Osteocyte (in vitro differentiated cells): ENCODE measurements at places on chromosomes 4 and X. TPM values are rescaled to one million over a fixed set of nuclear protein-coding genes. Genes with fewer than 3 reads are reported as not detected.

PNPLA4 gene
- total RNA-seq, result 14.4 and 15.6 TPM in 2 replicates

DNA sequence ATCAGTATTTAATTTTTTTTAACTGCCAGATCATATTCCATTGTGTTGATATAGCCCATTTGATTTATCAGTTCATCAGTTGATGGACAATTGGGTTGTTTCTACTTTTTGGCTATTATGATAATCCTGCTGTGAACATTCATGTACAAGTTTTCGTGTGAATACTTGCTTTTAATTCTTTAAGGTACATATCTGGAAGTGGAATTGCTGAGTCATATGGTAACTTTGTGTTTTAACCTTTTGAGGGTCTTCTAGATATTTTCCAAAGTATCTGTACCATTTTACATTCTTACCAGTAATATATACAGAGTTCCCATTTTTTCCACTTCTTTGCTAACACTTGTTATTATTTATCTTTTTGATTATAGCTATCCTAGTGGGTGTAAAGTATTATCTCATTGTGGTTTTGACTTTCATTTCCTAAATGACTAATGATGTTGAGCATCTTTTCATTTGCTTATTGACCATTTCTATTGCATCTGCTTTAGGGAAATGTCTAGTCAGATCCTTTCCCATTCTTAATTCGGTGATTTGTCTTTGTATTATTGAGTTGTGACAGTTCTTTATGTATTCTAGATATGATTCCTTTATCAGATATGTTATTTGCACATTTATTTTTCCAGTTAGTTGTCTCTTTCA is 75.2 kb upstream of the NUDT6 start:
- no peak for DNase-seq

DNA sequence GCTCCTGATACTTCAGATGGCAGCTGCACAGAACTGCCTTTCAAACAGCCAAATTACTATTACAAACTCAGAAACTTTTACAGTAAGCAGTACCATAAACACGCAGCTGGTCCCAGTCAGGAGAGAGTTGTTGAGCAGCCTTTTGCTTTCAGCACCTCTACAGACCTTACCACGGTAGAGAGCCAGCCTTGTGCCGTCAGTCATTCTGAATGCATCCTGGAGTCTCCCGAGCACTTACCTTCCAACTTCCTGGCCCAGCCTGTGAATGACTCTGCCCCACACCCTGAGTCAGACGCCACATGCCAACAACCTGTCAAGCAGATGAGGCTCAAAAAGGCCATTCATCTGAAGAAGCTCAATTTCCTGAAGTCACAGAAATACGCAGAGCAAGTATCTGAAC is 12.4 kb downstream of the ZBTB49 start:
- DNase-seq, result peak; percentile 46

DNA sequence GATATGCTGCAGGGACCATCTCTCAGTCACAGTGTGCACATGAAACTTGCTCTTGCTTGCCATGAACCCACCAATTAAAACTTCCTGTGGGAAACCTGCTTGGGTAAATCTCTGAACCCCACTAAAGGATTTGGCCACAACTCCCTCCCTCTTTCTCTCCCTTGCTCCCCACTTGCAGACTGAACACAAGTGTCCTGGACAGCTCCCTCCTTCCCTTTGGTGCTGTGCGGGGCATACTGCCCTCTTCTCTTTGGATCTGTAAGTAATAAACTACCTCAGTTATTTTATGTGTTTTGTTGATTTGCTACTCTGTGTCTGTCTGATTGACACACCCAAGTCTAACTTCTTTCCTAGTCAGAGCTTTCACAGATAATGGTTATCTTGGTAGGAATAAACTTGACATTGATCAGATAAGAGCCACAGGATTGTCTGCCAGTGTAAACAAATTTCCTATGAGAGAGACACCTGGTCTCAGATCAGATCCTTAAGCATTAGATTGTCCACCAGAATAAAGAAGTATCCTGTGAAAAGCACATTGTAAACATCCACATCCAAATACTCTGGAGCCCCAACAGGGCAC is 41.8 kb downstream of the SULT1E1 start:
- no peak for DNase-seq

- no peak for DNase-seq
Observed at GRCh38 chr4:188839704-188840103, 700.5 kb downstream of the TRIML1 start.

DNA sequence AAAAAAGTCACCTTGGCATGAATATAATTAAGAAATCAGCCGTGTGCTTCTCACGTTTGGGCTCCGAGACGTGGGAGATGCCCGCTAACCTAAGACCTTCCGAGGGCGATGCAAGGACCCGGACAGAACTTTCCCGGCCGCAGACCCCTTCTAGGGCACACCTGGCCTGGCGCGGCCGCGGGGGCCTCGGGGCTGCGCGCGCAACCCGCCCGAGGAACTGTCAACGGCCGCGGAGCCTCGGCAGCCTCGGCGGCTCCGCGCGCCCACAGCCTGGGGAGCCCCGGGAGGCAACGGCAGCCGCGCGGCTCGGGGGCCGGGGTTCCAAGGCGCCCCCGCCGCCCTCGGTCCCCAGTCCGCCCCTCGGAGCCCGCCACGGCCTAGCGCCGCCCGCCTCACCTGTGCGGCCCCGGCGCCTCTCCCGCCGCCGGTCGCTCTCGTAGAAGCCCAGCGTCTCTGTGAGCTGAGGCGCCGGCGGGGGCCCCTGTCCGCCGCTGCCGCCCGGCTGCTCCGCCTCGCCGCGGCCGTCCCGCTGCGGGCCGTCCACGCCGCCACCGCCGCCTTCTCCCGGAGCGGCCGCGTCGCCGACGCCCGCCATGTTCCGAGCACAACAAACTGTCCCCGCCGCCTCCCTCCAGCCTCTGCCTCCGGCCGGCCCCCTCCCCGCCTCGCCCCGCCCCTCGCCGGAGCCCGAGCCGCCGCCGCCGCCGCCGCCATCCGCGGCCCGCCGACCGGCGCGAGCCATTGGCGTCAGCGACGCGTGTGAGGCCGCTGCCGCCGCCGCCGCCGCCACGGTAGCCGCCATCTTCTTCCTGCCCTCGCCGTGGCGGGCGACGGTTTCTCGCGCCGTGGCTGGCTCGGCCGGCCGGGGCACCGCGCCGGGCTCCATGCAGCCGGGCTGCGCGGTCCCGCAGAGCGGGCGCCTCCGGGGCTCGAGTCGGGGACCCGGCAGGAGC is at the start of gene TAPT1:
Gene TAPT1, minus strand, starts transcription at position 609 of the 953 bp plus-strand sequence. Its CDS starts 14 bp downstream, at position 595.
- peak; percentile 94 for DNase-seq

CT45A1 gene
- not detected in 2 replicates for total RNA-seq

RAI2 gene
- 0.27 and 0.34 TPM in 2 replicates for total RNA-seq

UNC5C gene
- total RNA-seq, result 0.70 and 0.71 TPM in 2 replicates

ARSJ gene
- 61.7 and 63.3 TPM in 2 replicates for total RNA-seq

RPL10 gene
- 2,857 and 2,892 TPM in 2 replicates for total RNA-seq

DNA sequence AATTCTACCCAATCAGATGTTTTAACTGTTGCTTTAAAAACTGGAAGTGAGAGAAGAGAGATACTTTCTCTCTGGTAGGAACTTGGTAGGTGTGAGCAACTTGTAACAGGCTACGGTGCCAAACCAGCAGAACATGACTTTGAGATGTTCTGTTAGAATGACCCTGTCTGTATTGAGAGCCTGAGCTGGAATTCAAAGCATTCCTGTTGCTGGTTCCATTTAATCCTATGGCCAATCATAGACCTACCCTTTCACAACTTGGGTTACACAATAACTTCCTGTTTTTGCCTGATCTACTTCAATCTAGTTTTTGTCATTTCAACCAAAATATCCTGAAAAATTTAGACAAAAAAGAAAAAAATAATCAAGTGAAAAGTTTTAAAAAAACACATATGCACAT is 1.7 kb upstream of the PRRG1 start:
- no peak for DNase-seq

DNA sequence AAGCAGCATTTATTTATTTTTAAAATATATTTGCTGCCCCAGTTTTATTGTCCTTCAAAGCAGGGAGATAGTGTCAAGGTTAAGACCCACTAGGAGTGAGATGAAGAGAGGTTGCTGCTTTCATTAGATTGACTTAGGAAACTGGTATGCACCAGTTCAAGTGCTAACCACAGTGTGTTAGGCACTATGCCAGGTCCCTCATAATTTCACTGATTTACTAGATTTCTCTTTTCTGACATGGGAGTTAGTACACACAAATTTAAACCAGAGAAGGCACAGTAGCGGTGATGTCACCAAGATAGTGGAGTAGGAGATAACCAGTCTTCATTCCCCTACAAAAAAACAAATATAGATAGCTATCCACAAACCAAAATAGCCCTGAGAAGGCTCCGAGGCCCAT is 14.3 kb downstream of the RRAGB start:
- DNase-seq, result no peak

DNA sequence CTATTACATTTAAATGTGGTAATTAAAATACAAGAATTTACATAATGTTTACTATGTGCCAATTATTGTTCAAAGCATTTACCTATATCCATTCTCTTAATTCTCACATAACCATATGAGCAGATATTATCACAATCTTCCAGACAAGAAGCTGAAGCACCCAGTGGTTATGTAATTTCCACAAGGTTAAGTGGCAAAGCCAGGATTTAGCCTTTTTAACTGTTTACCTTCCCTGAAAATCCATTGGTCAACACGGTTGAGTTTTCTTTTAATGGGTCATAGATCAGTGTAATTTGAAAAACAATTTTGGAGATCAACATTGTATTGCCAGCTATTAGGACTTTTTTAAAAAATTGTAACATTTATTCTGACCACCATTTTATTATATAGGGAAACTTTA is 11.4 kb downstream of the HSPA4L start:
- DNase-seq, result no peak

GRCh38 chr4:187478292-187479140 is 517.1 kb upstream of the ZFP42 start:
- DNase-seq, result peak; percentile 87

DTHD1 gene
- not detected in 2 replicates for total RNA-seq

BEND2 gene
- total RNA-seq, result not detected in 2 replicates

GRCh38 chr4:37793562-37793961 is 32.9 kb upstream of the PGM2 start:
- no peak for DNase-seq

- no peak for DNase-seq
Observed at GRCh38 chr4:39469429-39470077, 10.7 kb downstream of the LIAS start.

GRCh38 chrX:154445776-154446175 is 1.8 kb downstream of the FAM50A start:
- no peak for DNase-seq

BANK1 gene
- total RNA-seq, result 0.63 and 1.0 TPM in 2 replicates
